ENCODE measurements at places on chromosomes 5 and 9. TPM values are rescaled to one million over a fixed set of nuclear protein-coding genes. Genes with fewer than 3 reads are reported as not detected.

HTR1A gene
- total RNA-seq = not detected

GRCh38 chr5:150357326-150358260, at the start of gene TCOF1:
Gene TCOF1 (plus strand): TSS chr5:150357697. CDS start chr5:150357747, 50 bp downstream.
- DNase-seq = peak; percentile 96

DNA sequence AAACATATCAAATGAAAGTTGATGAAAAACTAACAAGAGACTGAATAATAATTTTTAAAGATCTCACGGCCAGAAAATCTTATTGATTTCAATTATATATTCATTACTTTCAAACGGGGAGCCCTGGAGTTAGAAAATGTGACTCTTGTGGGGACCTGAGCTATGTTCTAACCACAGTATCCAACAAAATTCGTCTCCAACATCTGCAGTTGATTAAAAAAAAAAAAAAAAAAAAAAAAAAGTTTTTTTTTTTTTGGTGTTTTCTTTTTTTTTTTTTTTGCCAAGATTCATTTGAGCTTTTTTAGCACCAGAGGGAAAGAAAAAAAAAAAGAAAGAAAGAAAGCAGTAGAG, 144.3 kb upstream of the PIK3R1 start:
- DNase-seq = no peak

- DNase-seq = no peak
Observed at GRCh38 chr5:139207297-139208000, 9.3 kb upstream of the SIL1 start.

GRCh38 chr5:96652769-96653454, 9.3 kb upstream of the CAST start:
- DNase-seq = no peak

GRCh38 chr9:16721972-16722371, 148.5 kb downstream of the BNC2 start:
- no peak for DNase-seq

- no peak for DNase-seq
Observed at GRCh38 chr5:145776886-145777285, 58.3 kb downstream of the PRELID2 start.

DNA sequence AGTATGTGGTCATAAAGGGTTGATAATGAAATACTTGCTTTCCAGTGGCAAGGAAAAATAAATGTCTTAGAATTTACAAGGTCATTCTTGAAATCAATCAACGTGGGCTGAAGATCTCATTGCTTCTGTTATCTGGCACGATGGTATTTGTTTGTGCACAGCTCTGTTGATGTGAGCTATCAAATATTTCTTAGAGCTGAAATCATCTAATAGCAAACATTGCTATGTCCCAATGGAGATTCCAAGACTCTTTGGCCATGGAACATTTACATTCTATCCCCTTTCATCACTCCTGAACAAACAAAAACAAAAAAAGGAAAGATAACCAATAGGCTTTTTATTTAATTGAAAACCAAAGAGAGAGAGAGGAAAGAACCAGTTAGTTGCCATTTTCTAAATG, 111.5 kb upstream of the CCDC152 start:
- DNase-seq = no peak

GRCh38 chr9:21711504-21711903, 90.9 kb upstream of the MTAP start:
- DNase-seq = no peak

- no peak for DNase-seq
Observed at GRCh38 chr5:9765419-9766140, 135.4 kb upstream of the TAS2R1 start.

DNA sequence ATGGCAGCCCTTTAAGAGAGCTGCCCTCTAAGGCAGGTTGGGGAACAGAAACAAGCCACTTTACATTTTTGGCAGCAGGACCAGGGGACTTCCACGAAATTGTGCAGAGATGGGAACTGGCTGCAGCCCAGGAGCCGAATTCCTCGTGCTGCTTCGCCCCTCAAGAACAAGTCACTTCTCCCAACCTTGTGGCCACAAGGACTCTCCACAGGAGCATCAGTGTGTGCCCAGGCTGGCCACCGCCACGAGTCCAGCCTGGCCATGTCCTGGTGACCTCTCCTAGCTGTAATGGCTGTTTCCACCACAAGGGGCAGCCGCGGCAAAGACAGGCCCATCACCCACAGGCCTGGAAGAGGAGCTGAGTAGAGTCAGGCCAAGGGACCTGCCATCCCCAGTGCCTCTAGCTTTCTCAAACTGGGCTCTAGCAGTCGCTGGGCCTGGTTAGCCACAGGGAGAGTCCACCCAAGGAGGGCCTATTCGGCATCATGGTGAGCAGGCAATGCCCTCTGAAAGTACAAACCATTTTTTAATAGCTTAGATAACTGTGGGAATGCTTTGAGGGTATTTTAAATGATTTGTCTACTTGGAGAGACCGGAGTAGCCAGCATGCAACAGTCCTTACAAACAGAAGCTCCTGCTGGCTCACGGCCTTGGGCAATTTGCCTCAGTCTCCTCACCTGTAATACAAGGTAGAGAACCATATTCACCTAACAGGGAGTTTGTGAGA, 129.0 kb downstream of the COL23A1 start:
- no peak for DNase-seq

DNA sequence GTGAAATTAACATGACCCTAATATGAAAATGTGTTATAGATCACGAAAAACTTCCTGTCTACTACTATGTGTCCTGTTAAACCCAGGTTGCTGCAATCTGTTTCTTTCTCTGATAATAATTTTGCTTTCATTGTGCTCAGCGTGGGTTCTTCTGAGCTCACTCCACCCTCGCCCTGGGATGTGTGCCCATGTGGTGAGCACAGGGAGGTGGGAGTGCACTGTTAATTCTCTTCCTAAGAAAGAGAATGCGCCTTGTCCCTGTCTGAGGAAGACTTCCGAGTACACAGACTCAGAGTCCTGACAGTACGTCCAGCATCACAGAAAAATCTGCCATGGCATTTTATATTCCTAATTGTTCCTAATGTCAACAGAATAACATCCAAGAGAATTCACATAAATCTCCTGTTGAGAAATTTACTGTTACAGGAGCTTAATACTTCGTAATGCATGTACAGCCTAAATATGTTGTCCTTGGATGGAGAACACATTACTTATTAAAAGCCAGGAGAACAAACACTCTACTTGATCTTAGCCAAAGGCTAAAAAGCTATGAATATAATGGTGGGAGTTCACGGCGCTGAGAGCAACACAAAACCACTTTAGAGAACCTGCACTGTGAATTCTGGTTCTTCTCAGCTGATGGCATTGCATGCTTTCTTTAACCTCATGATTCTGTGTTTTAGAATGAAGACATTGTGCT, 102.6 kb downstream of the PDE4D start:
- DNase-seq = no peak

SNAPC3 gene
- total RNA-seq = 34.2 TPM

DNA sequence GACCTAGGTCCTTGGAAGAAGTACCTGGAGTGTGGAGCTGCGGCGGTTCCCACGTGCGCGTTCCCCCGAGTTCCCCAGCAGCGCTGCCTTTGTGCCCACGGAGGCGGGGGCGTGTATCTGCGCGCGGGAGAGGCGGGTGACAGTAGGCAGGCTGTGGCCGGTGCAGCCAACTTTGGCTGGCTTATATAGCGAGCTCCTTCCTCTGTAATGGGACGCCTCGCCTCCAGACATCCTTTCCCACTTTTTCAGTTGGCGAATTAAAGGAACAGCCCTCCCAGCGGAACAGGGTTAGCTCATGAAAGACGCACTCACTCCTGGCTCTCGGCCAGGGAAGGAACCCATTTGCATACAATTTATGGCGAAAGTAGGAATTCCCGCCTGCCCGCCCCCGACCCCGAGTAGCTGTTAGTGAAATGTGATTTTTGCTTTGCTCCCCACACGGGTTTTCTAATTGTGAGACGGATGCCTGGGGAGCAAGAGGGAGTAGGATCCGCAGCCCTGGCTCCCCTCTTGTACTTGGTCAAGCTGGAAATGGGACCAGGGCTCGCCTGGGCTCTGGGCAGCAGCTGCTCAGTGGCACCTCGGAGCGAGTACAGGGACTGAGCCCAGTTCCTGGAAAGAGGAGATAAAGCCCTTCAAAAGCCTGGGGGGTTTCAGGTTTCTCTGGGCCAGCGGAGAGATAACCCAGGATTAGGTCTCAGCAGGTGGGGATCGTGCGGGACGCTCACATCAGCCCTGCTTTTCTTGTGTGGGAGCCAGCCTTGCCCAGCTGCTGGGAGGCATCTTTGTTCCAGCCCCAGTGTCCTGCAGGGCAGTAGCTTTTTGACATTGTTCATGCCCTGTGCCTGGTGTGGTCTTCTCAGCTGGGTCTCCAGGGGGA, at the start of gene TNC:
Gene TNC, minus strand, starts transcription at position 159 of the 880 bp plus-strand sequence. CDS start 27,139 bp downstream, outside the sequence.
- DNase-seq = no peak

INSYN2B gene
- total RNA-seq = not detected

GRCh38 chr5:143182901-143183820, 220.3 kb downstream of the NR3C1 start:
- DNase-seq = peak; percentile 37

- DNase-seq = no peak
Observed at GRCh38 chr9:85401998-85402397, 339.8 kb downstream of the AGTPBP1 start.

DNA sequence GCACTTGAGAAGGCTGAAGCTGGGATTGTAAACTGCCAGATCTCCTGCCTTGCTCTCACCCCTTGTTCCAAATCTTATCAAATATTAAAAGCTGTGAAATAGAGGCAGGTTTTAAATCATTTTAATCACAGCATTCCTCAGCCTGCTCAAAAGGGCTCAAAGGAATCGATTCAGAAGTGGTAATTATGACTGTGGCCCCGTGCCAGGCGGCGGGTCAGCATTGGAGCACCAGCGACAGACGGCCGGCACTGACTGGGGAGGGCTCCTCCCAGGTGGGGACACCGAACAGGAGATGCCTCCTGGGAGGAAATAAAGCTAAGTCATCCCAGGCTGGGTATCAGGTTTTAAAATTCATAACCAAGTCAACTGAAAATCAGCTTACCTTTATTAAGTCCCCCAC, 66.7 kb downstream of the KCNIP1 start:
- DNase-seq = no peak

GRCh38 chr5:7837403-7837802, 13.5 kb downstream of the CFAP90 start:
- no peak for DNase-seq

NR2F1-AS1 gene
- not detected for total RNA-seq

SHOC1 gene
- total RNA-seq = not detected

PRKACG gene
- not detected for total RNA-seq

- DNase-seq = no peak
Observed at GRCh38 chr5:91229031-91229727, 153.9 kb downstream of the ARRDC3 start.

GRCh38 chr9:138117836-138118235, 240.3 kb downstream of the CACNA1B start:
- no peak for DNase-seq

GRCh38 chr5:86118542-86118941, 499.2 kb upstream of the COX7C start:
- DNase-seq = no peak

GRCh38 chr5:92599217-92599810, 981.7 kb downstream of the NR2F1-AS1 start:
- DNase-seq = no peak

GRCh38 chr5:163385271-163385670, 52.1 kb upstream of the CCNG1 start:
- DNase-seq = no peak

DNA sequence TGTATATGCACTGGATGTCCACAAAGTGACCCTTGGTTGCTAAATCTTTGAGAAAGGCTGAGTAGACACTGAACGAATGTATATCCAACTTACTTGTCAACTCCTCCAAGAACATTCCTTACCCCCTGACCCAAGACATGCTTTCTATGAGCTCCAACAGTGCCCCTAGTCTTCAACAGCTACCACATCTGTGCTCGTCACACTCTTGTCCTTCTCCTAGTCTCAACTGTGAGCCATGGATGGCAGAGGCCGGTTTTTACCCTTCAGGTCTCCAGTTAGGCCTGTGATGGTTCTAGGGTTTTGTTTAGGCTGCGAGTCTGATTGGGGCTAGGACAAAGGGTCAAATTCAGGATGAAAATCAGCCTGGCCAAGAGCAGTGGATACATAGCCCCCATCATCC, 19.0 kb upstream of the GPX3 start:
- no peak for DNase-seq

- no peak for DNase-seq
Observed at GRCh38 chr5:82813861-82814260, 263.3 kb downstream of the TMEM167A start.

GRCh38 chr9:19469271-19469670, 60.5 kb downstream of the ACER2 start:
- no peak for DNase-seq

GRCh38 chr5:10049858-10050455, 199.7 kb downstream of the ATPSCKMT start:
- no peak for DNase-seq

SUSD1 gene
- total RNA-seq = 4.2 TPM

GALNT10 gene
- 32.8 TPM for total RNA-seq

DNA sequence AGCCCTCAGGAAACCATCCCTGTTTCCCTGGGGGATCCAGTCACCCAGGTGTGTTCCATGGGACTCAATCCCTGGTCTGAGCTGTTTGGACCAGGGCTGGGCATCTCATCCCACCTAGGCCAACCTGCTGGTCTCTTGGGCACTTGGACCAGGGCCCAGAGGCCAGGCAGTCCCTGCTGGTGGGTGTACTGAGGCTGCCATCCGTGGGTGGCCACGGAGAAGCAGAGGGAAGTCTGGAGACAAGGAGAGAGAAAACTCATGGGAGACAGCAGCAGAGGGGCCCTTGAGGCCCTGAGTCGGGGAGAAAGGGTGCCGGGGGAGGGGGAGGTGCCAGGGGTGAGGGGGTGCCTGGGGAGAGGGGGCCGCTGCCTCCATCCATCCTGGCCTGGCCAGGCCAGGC, 247.8 kb downstream of the PBX3 start:
- DNase-seq = no peak

DNA sequence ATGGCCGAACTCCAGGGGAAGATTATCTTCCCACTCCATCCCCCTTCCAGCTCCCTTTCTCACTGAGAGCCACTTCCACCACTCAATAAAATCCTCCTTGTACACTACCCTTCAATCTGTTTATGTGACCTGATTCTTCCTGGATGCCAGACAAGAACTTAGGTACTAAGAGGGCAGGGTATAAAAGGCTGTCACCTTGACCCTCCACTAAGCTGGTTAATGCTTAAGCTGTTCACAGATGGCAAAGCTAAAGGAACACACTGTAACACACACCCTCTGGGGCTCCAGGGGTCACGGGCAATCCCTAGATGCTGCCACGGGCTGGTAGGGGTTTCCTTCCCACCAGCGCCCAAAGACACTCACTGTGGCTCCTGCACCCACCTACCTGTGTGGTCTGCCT, 58.6 kb upstream of the IL6ST start:
- no peak for DNase-seq

PDE6A gene
- not detected for total RNA-seq

DNA sequence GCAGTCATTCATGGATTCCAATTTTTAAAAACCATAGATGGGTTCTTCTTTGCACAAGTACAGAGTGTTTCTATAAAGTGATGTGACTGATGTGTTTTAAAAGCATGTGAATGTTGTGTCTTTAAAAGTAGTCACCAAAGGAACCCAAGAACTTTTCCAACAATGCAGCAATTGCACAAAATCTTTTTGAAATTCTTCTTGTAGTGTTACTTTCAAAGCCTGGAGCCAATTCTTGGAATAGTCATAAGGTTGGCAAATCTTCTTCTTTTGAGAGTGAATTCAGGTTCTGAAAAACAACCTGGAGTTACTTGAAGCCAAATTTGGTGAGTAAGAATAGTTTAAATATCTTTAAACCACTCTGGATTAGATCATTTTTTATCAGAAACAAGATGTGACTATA, 10.5 kb downstream of the GRAMD2B start:
- DNase-seq = no peak
